ENCODE measurements at places on chromosomes 6 and 20. TPM values are rescaled to one million over a fixed set of nuclear protein-coding genes. Genes with fewer than 3 reads are reported as not detected.
A peak's percentile ranks its signal among the peaks of the same experiment; 100 is the strongest.

COL11A2 gene
- 0.79 TPM for total RNA-seq

TAP1 gene
- 68.3 TPM for total RNA-seq

RIMS4 gene
- total RNA-seq = 0.02 TPM

GJA10 gene
- not detected for total RNA-seq

BEND6 gene
- total RNA-seq = 11.7 TPM

GMPR gene
- total RNA-seq = 6.6 TPM

HTR1E gene
- total RNA-seq = not detected

ZNF184 gene
- total RNA-seq = 14.2 TPM

KCNK17 gene
- total RNA-seq = not detected

GRCh38 chr6:52552278-52552643 lies 24.6 kb downstream of the TRAM2 start:
- DNase-seq = no peak

GRCh38 chr20:19582782-19583181 lies 175.3 kb upstream of the RIN2 start:
- no peak for DNase-seq

GRCh38 chr6:103819509-103819908 lies 1040.2 kb downstream of the HACE1 start:
- no peak for DNase-seq

GRCh38 chr6:130841128-130841728 lies 14.0 kb downstream of the SMLR1 start:
- DNase-seq = peak; percentile 26

DNA sequence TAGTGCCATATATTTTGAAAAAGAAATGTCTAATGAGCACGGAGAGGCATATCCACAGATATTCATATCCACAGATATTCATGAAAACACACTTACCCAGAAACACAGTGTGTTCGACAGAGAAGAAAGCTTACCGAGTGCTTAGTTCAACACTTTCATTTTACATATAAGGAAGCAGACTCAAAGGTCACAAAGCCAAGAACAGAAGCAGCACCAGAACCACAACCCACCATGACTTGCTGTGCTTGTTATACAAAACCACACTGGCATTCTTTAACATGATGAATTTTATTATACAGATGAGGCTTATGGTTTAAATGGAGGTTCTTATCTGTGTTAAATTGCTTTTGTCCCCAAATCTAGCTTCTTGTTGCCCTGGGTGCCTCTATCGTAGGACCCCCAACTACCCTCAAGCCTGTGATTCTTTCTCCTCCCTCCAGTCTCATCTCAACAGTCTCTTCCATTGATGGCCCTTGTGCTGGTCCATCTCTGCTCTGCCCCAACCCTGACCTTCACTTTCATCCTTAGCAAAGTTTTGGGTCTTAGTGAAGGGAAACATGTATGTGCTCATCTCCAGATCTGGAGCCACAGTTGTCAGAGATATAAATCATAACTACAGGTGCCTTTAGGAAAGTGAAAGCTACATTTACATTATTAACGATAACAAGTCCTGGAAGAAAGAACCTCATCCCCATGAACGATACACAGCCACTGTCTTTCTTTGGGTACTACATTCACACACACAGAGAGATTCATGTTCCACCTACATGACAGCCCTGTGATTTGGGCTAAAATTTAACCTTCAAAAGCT lies 40.0 kb downstream of the SF3B5 start:
- no peak for DNase-seq

GRCh38 chr6:350371-350770 lies 41.2 kb upstream of the IRF4 start:
- no peak for DNase-seq

GRCh38 chr6:71289802-71290175 lies 1.2 kb downstream of the OGFRL1 start:
- no peak for DNase-seq

DNA sequence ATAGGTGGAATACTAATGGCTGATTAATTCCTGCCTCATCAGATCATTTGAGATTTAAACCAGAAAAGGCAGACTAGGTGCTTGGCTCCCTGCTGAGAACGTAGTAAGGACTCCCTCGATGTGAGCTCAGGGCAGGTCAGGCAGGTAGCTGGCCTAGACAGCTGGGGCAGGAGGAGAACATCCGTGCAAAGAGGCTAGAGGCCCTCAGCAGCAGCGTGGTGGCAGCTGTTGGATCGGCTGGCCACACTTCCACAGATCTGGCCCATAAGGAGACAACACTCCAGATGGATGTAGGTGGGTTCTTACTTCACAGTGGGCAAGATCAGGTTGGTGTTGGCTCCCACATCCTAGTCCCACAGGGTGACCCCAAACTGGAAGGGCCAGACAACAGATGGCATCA lies 38.5 kb downstream of the EYA2 start:
- no peak for DNase-seq

- no peak for DNase-seq
These were observed at the start of gene APOBEC2 for GRCh38 chr6:41053041-41053440. Gene APOBEC2 (plus strand): TSS chr6:41053202. CDS start chr6:41053348, 146 bp downstream.

- DNase-seq = peak; percentile 74
These were observed 11.4 kb upstream of the TSPYL4 start for GRCh38 chr6:116265041-116265829.

- DNase-seq = no peak
These were observed 1076.1 kb upstream of the ADGRB3 start for GRCh38 chr6:67558985-67559384.

DNA sequence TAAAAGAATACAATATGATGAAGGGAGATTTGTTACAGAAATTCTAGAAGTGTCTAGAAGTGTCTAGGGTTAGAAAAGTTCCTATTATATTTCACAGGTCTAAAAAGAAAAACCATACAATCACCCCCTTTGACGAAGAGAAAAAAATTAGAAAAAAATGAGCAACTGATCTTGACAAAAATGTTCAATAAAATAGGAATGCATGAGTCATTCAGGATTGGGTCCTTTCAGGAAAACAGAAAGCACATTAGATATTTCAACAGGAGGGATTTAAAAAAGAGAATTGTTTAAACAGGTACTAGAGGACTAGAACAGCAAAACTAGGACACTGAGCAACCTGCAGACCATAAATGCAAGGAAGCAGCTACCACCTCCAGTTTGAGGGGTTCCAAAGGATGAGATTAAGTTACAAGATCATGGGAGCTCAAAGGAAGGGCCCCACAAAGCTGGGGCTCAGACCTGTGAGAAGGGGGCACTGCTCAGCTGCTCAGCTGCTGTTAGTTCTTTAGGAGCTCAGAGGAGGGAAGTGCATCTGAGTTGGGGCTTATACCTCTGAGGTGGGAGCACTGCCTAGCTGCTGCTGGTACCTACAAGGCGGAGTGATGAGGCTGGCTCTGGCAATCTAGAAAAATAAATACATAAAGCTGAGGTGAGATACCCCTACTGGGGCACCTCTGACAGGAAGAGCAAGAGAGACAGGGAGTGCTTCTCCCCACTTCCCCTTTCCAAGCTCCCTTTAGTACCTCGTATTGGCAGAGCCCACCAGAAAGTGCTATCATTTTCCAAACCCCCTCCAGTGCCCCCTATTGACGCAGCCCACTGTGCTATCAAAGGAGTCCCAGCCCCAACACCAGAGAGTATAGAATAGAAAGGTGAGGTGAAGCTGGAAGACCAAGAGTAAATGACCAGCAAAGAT lies 27.1 kb upstream of the BEND6 start:
- DNase-seq = no peak

GRCh38 chr20:32457479-32457986 lies 99.4 kb downstream of the ASXL1 start:
- no peak for DNase-seq

DNA sequence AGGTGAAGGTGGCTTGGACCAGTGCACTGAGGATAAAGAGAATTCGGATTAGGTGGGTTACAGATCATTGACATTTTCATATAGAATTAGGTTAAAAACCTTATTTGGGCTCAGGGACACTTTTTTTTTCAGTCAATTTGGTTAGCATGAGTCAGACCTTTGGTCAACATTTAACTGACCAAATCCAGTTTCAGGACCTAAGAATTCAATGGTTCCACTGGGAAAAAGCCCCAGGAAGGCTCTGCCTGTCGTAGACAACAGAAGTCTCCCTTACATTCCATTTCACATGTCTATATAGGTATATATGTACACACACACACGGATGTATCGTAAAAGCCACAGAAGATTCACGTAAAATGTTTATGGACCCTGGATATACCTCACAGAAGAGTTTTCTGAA lies 184.2 kb upstream of the RREB1 start:
- no peak for DNase-seq

- DNase-seq = no peak
These were observed 20.1 kb downstream of the PSMB1 start for GRCh38 chr6:170532867-170533488.

DNA sequence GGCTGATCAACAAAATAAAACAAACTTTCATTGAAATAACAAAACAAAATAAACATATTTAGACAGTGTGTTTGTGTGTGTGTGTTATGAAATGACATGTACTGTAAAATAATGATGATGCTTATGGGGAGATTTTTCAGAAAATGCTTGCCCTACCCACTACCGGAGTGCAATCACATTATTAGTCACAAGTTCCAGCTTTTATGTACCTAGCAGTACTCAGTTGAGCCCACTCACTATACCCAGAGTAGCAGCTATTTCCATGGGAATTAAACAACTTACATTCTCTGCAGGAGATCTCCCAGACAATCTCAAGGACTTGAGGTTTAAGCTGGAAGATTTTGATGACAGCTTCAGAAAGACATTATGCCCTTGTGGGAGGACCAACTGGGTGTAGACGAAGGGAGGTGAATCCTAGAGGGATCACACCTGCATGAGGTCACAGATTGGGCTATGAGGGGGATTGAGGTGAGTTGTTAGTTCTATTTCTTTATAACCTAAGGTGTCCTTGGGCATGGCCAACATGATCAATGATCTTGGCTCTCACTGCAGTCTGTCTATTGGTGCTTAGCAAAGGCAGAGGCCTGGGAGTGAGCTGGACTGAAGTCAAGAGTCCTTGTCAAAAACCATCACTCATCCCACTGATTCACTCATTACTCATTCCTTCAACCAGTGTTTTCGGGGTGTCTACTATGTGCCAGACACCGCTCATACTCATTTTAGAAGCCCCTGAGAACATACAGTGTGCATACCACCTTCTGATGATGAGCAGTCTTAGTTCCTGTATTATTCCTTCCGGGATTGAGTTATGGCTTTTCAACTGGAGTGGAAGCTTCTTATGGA lies 6.7 kb upstream of the CLIC5 start:
- DNase-seq = no peak

DNA sequence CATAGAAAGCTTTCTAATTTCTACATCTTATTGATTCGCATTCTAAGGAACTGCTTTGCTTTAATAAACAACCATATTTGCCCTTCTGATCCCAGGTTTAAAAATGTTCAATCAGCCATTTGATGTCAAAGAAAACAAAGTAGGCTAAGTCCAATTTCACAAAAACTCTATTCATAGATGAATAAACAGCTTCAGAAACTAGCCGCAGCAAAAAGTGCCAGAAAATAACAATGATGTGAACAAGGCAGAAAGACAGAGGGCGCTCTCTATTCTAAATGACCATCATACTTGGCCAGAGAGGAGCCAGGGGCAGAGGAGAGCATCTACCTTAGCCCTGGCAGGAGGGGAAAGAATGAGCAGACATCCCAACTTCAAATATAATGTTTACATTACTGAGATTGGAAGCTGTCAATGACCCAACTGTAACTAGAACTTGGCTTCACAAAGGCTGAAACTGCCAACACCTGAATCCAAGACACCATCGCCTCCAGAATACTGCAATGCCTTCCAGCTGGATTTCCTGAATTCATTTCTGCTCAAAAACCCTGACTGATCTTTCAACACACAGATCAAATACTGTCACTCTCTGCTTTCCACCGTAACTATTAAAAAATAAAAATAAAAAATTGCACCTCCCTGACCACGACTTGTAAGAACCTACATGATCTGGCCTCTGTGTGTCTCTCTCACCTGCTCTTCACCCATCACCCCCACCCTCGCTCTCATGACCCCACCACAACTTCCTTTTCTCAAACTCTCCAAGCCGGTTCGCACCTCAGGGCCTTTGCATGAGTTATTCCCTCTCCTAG lies 9.5 kb downstream of the CNKSR3 start:
- DNase-seq = no peak

DNA sequence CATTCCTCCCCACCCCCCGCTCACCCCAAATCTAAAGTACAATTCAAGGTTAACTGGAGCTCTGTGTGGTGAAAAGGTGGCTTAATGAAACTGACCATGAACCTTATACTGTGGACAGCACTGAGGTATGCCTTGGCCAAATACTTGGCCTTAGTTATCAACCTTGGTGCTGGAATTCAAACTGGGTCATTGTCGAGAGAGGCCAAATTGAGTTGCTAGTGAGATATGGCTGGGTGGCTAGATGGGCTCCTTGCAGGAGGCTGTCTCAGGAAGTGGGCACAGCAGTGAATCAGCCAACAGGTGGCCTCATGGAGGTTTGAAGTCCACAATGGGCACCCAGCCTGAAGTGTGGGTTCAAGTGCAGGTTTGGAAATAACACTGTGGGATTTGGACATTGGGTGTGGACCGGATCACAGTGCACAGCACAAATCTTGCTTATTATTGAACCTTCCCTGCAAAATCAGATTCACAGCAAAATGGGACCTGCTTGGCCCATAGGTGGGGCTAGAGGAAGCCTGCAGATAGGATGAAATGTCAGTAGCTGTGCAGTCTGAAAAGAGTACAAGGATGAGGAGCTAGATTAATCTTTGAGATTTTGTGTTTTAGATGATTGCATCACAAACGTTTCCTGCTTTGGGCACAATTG lies 5.6 kb upstream of the BTBD3 start:
- no peak for DNase-seq

All from A172 (cell line).